ENCODE measurements at places on chromosomes 13 and 19. TPM values are rescaled to one million over a fixed set of nuclear protein-coding genes. Genes with fewer than 3 reads are reported as not detected.

Gene FPR1
- 1.9 TPM for total RNA-seq

Gene SMIM7
- total RNA-seq = 47.4 TPM

Gene PRTN3
- total RNA-seq = not detected

Gene PLK5
- 0.14 TPM for total RNA-seq

Gene AXL
- 0.42 TPM for total RNA-seq

Gene ZNF71
- 2.2 TPM for total RNA-seq

Gene KLF1
- not detected for total RNA-seq

Gene IL11
- 0.22 TPM for total RNA-seq

Gene CERS1
- total RNA-seq = not detected

Gene TLE2
- 23.9 TPM for total RNA-seq

Gene NLRP12
- 0.08 TPM for total RNA-seq

Gene NCLN
- 51.9 TPM for total RNA-seq

Gene COX7A1
- not detected for total RNA-seq

Gene RASL11A
- total RNA-seq = 4.7 TPM

Gene HCN2
- 2.1 TPM for total RNA-seq

Gene KLHL1
- not detected for total RNA-seq

Gene ZNF211
- 29.3 TPM for total RNA-seq

Gene WDR87
- total RNA-seq = not detected

Gene IGFL1
- not detected for total RNA-seq

Gene CRTC1
- total RNA-seq = 12.2 TPM

Gene PSG2
- total RNA-seq = not detected

Gene DPRX
- total RNA-seq = not detected

Gene WASF3
- 0.08 TPM for total RNA-seq

Gene ZNF90
- total RNA-seq = 2.9 TPM

Gene FCER2
- total RNA-seq = not detected

Gene ZNF560
- not detected for total RNA-seq

Gene ZNF296
- 2.0 TPM for total RNA-seq

Gene POU2F2
- total RNA-seq = 19.9 TPM
